Brain (organoid and tissue), 16 donors: ENCODE measurements at places on chromosomes 4 and X.

DNA sequence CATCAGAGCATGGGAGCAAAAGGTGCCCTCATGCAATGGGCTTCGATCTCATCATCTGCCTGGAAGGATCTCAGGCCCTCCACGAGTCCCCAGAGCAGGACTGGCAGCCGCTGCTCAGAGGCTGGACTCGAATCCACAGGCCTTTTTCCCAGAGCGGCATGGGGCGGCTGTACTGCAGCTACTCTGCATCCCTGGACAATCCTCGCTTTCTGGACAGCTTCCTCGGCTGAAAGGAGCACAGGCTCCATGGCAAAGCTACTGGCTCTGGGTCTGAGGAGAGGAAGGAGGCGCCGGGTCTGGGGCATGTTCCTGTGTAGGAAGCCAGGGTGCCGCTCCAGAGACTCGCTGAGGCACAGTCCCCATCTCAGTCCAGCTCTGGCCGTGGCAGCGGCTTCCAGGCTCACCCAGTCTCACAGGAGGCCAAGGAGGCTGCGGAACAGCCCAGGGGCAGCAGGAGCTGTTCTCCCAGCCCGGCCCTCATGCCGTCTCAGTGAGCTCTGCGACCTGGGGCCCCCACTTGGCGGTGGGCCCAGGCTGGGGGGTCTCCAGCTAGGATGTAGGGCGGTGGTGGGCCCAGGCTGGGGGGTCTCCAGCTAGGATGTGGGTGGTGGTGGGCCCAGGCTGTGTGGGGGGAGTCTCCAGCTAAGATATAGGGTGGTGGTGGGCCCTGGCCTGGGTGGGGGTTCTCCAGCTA is 2.7 kb upstream of the SPON2 start:
- DNase-seq = no peak

DNA sequence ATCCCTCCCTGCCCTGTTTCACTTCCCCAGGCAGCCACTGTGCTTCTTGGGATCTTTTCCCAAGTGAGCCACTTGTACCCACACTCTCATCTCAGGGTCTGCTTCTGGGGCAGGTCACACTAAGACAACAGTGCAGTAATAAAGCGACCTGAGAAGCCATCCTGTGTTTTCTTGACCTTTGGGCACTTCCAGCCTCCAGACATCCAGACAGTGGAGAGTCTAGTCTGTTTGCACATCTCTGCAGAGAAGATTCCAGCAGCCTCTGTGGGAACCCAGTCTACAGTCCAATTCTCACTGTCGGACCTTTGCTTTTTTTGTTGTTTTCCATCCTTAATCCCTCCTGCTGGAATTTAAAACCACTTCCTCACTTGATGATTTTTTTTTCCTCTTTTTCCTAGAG is 50.3 kb upstream of the ATP6AP2 start:
- no peak for DNase-seq

DNA sequence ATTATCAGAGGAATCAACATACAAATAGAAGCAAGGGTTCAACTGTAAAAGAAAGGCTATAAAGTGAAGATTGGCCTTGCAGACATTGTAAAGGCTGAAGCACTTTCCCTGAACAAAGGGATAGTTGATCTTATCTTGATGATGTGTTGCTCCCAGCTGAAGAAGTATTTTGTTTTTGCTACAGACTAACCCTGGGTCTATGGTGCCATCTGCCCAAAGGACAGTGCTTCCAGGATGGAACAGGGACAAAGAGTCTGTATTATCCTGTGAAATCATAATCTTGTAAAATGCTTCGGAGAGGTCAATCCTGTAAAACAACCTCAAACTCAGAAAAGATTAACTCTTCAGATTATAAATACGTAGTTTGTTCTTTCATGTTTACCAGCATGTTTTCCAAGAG is 251.7 kb upstream of the ANKRD50 start:
- no peak for DNase-seq

- no peak for DNase-seq
These were observed 12.2 kb upstream of the HERC6 start for GRCh38 chr4:88366460-88366859.

DNA sequence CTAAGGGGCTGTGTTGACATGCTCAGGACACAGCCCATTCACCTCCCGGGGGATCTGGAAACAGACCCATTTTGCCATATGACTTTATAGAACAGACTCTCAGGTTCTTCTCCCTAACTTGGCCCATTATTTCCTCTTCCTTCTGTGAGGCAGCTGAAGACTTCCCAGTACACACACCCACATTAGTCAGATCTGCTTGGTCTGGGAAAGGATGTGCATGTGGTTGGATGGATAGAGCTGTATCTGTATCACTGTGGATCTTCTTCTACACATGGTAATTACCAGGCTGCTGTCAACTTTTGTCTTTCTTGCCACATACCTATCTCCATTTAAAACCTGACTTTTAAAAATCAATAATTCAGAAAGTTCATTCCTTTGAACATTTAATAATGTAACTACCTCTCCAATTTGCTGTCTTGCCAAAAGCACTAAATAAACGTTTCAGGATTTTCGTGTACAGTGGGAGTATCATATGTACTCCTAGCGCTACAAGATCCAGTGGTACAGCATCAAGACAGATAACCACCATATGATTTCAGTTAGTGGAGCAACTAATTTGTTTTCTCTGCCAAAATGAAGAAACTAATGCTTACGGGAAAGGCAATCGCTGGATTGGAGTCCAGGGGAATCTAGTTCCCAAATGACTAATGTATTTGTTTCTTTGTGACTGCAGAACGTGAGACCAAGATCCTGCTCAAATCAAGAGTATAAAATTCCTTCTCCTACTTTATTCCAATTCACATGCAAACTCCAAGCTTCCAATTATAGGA is 134.1 kb upstream of the MAP3K15 start:
- no peak for DNase-seq

- no peak for DNase-seq
These were observed 59.6 kb upstream of the GPR174 start for GRCh38 chrX:79084923-79085322.

DNA sequence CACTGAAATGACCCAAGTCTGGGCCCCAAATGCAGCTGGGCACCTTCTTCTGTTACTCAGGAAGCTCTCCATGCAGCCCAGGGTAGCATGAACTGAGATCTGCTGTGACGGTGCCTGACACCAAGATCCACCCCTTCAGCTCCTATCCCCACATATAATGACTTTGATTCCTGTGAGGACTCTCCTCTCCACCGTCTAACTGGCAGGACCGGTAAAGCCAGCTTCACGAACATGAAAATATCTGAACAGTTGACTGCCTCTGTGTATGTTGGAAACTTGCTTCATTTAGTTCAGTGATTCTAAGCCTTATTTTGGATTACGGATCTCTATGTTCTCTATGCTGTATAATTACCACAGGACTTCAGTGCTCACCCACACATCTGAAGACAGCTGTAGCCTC is 115.5 kb upstream of the TMEM150C start:
- no peak for DNase-seq
